K562 (cell line): ENCODE measurements at places on chromosomes 16 and 17. TPM values are rescaled to one million over a fixed set of nuclear protein-coding genes. Genes with fewer than 3 reads are reported as not detected.

GRCh38 chr17:77610518-77610893 lies 348.0 kb upstream of the TNRC6C start:
- peaks cover 8% of the 10 kb centered on the region; the same call in 2 of the 3 replicates for H3K4me1 ChIP-seq
- H3K36me3 ChIP-seq = no peaks in the 10 kb centered on the region
- H3K27ac ChIP-seq = no peak overlapping the region
- DNase-seq = no peak
- H3K4me3 ChIP-seq = no peak overlapping the region

DNA sequence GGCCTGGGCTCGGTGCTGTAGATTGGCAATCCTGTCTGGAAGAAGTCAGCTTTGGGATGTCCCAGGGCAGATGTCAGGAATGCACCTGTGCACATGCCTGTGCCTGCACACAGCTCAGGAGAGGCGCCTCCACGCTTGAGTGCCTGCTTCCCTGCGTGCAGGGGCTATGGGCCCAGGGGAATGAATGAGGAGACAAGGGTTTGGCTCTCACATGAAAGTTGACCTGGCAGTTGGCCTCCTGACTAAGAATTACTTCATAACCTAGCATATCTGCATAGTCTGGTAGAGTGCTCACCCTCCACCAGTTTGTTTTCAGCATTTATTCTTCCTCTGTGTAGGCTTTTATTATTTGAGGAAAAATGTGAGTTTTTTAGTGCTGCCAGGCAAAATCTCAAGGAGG lies 50.0 kb downstream of the PLD6 start:
- H3K36me3 ChIP-seq = peaks cover 40% of the 10 kb centered on the region; the same call in 2 of the 3 replicates
- no peaks in the 10 kb centered on the region; the same call in 1 of the 2 replicates for H3K4me1 ChIP-seq
- DNase-seq = no peak
- H3K4me3 ChIP-seq = no peak overlapping the region
- H3K27me3 ChIP-seq = no peaks in the 10 kb centered on the region

GRCh38 chr17:2871205-2871604 lies 75.0 kb downstream of the RAP1GAP2 start:
- no peak overlapping the region for H3K27ac ChIP-seq
- no peak for DNase-seq
- H3K36me3 ChIP-seq = no peaks in the 10 kb centered on the region
- peaks cover 27% of the 10 kb centered on the region for H3K27me3 ChIP-seq
- H3K4me1 ChIP-seq = no peaks in the 10 kb centered on the region
- H3K4me3 ChIP-seq = no peak overlapping the region

TEX2 gene
- 24.5 and 27.6 TPM in 2 replicates for total RNA-seq

TBX21 gene
- 0.07 and 0.18 TPM in 2 replicates for total RNA-seq
